Muscle of leg (tissue), 16 donors: ENCODE measurements at places on chromosomes 6 and 20.

DNA sequence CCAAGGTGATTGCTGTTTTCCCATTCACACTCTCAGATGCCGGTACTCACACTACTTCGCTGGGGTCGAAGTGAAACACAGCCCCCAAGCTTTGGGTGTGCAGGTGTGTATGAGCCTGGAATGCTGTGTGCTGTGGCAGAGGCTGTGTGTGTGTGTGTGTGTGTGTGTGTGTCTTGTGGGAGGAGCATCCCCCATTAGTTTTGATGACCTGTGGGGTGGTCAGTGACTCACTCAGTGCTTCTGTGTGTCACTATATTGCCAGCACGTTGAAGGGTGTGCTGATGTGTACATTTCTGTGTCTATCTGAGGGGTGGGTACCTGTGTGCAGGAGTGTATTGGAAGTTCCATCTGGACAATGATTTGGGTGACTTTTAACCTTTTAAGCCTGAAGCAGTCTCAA lies 5.0 kb upstream of the SLC12A5 start:
- DNase-seq, result no peak

GRCh38 chr6:106167096-106167814 lies 81.1 kb downstream of the PRDM1 start:
- DNase-seq, result no peak

- peak; percentile 38 for DNase-seq
Measured at GRCh38 chr20:62738025-62738881, 29.6 kb downstream of the NTSR1 start.

GRCh38 chr6:128538763-128539162 lies 18.4 kb upstream of the PTPRK start:
- no peak for DNase-seq

DNA sequence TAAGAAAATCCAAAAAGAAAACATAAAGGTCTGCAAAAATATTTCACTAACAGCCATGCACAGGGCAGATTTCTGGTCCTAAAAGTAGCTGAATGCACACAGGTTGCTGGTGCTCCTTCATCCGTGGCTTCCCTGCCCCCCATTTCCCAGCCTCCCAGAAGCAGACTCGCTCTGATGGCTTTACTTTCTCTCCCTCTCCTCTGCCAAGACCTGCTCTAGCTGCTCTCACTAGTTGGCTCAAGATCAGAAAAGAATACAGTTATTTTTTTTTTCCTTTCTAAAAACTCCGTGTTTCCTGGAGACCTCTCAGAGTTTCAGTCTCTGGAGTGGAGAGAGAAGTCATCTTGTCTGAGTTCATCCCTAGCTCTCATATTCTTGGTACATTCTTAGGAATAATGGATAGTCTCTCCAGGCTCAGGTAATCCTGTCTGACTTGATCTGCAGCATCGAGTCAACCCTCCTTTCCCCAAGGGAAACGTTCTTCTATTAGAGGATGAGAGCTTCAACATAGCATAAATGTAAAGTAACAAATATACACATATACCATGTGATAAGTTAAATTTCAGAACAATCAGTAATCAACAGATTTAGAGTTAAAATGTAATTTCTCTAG lies 214.2 kb downstream of the TBC1D7 start:
- DNase-seq, result peak; percentile 90

DNA sequence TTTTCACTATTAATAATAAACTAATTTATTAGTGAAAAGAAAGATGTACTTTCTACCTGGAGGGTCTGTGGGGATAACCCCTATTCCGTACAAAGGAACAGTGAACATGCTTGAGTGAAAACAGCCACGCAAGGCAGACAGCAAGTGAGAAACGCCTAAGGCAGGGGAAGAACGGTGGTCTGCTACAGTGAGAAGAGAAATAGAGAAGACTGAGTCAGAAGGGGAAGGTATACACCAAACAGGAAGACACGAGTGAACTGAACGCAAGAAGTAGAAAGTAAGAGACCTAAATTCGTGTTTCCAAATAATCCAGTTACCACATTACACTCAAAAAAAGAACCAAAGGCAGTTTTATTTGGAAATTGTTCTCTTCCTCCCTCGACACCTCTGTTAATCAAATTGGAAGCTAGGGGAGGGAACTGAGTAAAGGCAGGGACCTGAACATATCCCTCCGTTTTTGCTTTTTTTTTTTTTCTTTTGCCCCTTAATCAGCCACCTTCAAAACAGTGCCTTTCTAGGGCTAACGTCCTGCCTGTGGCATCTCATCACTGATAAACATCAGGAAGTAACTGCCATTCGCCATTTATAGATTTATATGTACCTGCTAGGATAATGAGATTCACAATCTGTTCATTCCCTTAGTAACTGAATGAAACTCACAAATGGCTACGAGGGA lies 48.9 kb downstream of the ATXN1 start:
- no peak for DNase-seq

DNA sequence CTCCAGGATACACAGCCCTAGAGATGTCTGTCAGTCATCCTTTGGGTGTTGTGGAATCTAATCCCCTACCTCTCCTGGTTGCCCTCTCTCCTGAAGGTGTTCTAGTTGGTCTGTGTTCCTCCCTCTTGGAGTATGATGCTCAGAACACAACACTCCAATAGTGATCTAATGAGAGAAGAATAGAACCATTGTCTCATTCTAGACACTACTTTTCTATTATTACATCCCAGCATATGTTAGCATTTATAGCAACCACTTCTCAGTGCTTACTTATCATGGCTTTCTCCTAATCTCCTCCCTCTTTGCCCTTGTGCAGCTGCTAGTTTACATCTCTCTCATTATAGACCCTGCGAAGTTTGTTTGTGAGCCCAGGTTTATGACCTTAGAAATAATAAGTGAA lies 109.0 kb downstream of the UNC5CL start:
- DNase-seq, result no peak

DNA sequence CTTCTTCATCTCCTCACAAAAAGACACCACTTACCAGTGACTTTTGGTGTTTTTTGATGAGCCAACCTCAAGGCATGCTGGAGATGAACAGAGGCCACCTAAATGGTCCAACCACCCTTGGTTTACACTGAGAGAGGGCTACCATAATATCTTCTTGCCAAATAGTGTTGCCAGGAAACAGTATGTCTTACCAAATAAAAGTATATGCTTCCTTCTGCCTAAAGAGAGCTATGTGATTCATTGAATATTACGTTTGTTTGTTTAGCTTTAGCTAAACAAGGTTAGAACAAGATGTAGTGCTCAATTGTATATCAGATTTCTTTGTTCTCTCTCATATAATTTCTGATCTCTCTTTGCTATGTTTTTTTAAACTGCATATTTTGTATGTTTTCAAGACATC lies 40.6 kb upstream of the BMP6 start:
- no peak for DNase-seq

DNA sequence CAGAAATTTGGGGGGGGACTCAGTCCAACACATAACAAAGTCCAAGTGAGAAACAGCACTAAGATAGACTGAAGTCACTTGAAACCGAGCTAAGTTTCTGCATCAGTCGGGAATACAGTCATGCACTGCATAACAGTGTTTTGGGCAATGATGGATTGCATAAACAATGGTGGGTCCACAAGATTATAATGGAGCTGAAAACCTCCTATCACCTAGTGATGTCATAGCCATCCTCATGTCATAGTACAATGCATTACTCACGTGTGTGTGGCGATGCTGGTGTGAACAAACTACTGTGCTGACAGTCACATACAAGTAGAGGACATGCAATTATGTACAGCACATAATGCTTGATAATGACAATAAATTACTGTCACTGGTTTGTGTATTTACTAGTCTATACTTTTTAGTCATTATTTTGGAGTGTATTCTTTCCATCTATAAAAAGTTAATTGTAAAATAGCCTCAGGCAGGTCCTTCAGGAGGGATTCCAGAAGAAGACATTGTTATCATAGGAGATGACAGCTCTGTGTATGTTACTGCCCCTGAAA lies 154.5 kb upstream of the ECI2 start:
- DNase-seq, result no peak

- no peak for DNase-seq
Measured at GRCh38 chr6:126481319-126481718, 141.4 kb downstream of the CENPW start.

GRCh38 chr6:1747531-1747930 lies 137.8 kb downstream of the FOXC1 start:
- DNase-seq, result no peak

DNA sequence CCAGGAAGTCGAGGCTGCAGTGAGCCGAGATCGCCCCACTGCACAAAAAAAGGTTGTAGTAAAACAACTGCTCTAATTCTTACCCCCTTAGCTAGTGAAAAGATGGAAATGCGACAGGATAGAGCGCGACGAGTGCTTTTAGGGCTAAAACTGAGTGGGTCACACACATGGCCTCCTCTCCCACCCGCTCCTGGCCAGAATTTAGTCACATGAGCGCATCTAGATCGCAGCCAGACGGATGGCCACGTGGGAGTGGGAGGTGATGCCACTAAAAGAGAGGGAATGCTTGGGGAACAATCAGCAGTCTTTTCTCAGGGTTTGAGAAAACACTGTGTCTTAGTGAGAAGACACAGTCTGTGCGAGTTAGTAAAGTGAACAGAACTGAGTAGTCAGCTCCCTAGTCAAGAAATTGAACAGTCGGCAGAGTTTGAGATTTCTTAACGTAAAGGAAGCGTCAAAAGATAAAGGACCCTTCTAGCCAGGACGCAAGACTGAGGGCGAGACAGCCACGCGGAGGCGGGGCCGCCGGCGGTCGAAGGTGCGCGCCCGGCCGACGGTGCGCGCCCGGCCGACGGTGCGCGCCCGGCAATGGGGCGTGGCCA lies 664 bp upstream of the ACTR5 start:
- no peak for DNase-seq

GRCh38 chr6:106924694-106925523 lies 49.6 kb downstream of the CD24 start:
- no peak for DNase-seq
